ENCODE measurements at places on chromosomes 3 and 15.

- no peak for DNase-seq
Measured at GRCh38 chr3:190596349-190597285, 82.7 kb downstream of the IL1RAP start.

DNA sequence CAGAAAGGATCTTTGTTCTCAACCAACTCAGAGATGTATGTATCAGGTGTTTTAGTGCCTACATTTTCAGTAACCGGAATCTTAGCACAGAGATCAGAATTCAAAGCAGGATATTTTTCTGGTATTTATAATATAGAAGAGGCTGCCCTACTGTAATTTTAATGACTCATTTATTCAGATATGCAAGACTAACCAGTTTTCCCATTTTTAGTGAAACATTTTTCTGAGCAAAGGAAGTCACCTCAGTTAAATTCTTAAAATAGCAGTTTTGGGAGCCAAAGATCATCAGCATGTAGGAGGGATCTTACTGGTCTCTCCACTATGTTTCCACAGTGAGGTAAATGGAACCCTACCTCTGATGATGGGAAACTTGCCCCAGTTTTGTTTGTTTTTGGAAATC, 42.0 kb downstream of the SRP14 start:
- DNase-seq = no peak

- DNase-seq = no peak
Measured at GRCh38 chr3:8759038-8759707, 10.2 kb downstream of the OXTR start.

- DNase-seq = no peak
Measured at GRCh38 chr15:75815811-75816719, 27.2 kb upstream of the UBE2Q2 start.

DNA sequence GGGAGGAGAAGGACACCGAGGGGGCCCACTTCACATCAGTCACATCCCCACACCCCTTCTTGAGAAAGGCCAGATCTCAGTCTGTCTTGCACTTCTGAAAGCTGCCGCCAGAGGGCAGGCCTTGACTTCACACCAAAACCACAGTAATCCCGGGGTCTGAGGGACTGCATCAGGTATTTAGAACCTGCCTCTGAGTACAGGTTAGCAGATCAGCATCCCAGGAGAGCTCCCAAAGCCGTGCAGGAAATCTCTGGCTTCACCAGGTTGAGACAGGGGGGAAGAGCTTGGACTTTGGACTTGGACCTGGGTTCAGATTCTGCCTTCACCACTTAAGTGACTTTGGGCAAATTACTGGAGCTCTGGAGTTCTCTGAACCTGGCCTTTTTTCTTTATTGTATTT, 50.3 kb downstream of the LHFPL4 start:
- DNase-seq = peak; percentile 70

DNA sequence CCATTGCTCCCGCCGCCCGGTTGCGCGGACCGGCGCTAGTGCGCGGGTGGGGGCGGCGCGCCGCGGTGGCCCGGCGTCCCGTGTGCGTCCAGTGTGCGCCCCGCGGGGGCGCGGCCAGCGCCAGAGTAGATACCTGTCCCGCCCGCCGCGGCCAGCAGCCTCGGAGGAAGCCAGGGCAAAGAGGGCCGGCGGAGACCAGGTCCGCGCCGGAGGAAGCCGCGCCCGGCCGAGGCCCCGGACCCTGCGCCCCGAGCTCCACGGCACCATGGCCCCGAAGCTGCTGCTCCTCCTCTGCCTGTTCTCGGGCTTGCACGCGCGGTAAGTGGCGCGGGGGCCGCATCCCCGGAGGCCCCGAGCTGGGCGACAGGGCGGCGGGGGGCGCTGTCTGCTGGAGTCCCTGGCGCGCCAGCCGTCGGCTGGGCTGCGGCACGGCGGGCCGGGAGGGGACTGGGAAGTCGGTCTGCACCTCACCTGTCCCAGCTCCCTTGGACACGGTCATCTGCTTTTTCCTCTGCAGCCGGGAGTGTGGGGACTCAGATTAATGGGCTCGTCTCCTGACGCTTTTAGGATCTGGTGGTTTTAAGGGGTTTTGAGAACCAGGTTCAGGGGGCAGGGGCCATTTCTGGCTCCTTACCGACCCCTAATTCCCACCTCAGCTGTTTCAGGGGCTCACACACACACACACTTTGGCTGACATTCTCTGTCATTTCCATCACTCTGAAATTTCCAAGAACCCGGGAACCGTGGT, 464 bp downstream of the GABRG3 start:
- DNase-seq = no peak

DNA sequence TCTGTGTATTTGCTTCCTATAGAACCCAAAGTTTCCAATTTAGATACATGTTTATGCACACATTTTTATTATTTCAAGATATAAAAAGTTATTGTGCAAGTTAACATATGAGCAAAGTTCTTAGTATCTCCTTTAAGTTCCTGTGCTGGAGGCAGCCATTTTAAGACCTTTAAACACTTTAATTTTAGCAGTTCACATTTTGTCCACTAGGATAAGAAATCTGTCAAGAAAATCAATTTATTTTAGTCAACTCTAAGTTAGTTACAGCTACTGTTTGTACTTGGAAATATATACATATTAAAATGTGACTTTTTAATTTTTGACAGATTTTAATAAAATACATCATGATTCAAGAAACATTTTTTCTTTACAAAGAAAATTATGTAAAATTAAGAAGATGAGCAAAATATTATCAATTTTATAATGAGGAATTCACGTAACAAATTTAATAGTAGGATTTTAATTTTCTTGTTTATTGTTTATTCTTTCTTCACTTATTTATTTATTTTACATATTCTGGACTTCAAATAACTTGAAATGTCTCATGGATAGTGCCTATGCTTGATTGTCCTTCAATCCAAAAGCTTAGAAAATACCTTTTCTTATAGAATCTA, 402.6 kb upstream of the GBE1 start:
- no peak for DNase-seq

DNA sequence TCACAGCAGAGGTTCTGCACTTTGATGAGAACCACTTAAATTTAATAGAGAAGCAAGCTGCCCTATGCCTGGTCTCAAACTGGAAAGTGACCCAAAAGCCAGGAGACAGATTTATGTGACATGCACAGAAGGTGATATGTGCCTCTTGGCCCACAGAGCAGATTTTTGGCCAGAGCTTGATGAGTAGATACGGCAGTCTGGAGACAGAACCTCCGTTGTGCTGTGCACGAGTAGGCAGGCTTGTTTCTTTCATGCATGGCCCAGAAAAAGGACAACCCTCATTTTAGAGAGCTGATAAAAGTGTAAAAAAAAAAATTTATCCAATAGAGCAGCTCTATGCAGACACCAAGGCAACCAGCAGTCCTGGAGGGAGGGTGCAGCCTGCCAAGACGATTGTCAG, 423.1 kb downstream of the CNTN6 start:
- no peak for DNase-seq

- no peak for DNase-seq
Measured at GRCh38 chr15:65914981-65915925, 46.0 kb downstream of the RAB11A start.

GRCh38 chr3:141499965-141500364, 13.1 kb downstream of the RASA2 start:
- no peak for DNase-seq

GRCh38 chr3:50961386-50961785, 286.7 kb downstream of the DOCK3 start:
- no peak for DNase-seq

DNA sequence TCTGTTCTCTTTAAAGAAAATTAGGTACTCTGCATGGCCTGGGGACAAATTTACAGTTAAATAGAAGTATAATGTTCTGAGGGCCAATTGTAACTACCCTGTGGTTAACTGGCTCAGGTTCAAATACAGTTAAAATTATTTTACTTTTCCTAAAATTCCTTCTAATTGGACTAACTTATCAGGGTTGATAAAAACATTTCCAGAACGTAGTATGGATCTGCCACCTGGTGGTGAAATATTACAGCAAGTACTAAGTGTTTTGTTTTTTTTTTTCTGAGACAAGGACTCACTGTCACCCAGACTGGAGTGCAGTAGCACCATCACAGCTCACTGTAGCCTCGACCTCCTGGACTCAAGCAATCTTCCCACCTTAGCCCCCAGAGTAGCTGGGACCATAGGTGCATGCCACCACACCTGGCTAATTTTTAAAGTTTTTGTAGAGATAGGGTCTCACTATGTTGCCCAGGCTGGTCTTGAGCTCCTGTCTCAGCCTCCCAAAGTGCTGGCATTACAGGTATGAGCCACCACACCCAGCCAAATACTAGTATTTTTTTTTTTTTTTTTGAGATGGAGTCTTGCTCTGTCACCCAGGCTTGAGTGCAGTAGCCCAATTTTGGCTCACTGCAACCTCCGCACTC, 29.2 kb downstream of the NEO1 start:
- DNase-seq = no peak

DNA sequence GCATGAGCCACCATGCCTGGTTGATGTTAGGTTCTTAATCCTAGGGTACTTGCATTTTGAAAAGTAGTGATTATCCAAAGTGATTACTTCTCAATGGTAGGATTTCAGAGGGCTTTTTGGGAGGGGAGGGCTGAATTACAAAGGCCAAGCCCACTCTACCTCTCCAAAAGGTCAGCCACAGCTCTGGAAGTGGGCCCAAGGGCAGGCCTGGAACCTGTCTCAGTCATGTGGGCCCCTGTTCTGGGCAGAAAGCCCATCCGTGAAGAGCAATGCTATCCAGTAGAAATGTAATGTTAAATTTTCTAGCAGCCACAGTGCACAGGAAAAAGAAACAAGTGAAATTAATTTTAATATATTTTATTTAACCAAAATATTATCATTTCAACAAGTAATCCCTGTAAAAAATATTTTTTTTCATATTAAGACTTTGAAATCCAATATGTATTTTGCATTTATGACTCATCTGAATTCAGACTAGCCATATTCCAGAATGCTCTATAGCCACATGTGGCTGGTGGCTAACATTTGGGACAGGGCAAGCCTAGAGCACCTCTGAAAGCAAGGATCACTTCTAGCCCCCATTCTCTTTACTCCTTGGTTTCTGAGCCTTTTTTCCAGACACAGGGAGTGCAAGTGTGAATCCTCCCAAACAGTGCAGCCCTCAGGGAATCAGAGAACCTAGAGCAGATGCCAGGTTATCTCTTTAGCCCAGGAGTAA, 16.8 kb downstream of the RFT1 start:
- no peak for DNase-seq

- DNase-seq = no peak
Measured at GRCh38 chr3:130395331-130395730, 49.9 kb downstream of the COL6A5 start.
